ENCODE measurements at places on chromosomes 1 and 21.
A peak's percentile ranks its signal among the peaks of the same experiment; 100 is the strongest.

DNA sequence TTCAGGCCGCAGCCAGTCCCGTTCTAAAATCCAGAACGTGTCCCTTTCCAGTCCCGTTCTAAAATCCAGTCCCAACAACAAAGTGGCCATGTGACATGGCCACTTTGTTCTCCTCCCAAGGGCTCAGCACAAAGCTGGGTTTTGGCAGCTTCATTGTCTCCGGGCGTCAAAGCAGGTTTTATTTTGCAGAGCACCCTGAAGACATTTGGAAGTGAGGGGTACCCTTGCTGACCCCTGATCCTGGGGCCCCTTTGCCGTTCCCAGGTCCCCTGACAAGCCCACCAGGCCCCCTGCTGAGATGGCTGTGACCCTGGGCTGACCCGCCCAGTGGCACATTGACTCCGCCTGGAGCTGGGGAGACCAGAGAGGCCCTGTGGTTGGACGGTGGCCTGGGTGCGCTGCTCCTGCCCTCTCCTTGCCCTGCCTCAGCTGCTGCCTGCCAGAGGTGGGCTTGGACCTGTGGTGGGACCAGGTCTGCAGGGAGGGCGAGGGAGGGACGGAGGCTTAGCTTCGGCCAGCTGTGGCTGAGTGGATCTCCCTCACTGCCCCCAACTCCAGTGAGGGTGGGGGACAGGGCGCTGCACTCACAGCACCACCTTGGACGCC is 4.3 kb downstream of the PFKL start:
- no peak for DNase-seq

- no peak for DNase-seq
Observed at GRCh38 chr1:166122873-166123466, 43.8 kb downstream of the FAM78B start.

- DNase-seq = no peak
Observed at GRCh38 chr21:24938573-24938972, 668.7 kb downstream of the MRPL39 start.

GRCh38 chr1:156233426-156234127 is 8.4 kb upstream of the BGLAP start:
- DNase-seq = no peak

DNA sequence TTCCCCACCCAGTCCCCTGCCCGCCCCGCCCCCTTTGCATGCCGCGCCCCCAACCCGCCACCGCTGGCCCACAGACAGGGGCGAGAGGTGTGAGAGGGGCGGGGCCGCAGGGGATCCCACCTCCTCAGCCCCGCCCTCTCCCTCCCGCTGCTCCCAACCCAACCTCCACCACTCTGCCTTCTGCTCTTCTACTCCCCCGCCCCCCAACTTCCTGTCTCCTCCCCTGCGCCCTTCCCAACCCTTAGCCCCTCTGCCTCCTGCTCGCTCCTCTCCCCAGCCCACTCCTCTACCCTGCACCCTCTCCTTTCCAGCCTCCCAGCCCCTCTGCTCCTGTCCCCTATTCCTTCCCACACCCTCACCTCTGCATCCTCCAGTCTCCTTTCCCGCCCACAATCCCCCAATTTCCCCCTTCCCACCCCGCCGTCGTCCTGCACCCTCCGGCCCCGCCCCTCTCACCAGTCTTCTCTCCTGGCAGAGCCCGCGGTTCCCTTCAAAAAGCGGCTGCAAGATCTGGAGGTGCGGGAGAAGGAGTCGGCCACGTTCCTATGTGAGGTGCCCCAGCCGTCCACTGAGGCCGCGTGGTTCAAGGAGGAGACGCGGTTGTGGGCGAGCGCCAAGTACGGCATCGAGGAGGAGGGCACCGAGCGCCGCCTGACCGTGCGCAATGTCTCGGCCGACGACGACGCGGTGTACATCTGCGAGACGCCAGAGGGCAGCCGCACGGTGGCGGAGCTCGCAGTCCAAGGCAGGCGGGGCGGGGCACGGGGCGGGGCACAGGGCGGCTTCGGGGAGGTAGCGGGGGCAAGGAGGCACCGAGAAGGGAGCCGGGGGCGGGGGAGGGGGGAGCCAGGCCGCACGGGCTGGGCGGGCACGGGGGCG is 5.4 kb downstream of the OBSCN start:
- peak; percentile 66 for DNase-seq

GRCh38 chr21:28444557-28444956 is 548.1 kb downstream of the LTN1 start:
- DNase-seq = no peak

- no peak for DNase-seq
Observed at GRCh38 chr1:38129473-38129872, 82.9 kb upstream of the POU3F1 start.

DNA sequence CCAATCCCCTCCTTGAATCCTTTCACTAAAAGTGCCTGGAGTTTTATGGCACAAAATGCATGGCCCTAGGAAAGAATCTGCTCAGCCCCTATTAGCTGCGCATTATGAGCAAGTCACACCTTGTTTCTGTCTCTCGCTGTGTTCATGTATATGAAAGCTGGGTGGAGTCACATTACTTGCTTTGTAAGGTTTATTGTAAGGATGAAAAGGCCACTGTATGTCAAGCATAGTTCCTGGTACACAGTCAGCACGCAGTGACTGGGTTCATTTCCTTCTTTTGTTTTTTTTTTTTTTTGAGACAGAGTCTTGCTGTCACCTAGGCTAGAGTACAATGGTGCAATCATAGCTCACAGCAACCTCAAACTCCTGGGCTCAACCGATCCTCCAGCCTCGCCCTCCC is 6.7 kb upstream of the SLC9A1 start:
- no peak for DNase-seq

GRCh38 chr21:25898671-25899070 is 163.9 kb downstream of the GABPA start:
- DNase-seq = no peak

DNA sequence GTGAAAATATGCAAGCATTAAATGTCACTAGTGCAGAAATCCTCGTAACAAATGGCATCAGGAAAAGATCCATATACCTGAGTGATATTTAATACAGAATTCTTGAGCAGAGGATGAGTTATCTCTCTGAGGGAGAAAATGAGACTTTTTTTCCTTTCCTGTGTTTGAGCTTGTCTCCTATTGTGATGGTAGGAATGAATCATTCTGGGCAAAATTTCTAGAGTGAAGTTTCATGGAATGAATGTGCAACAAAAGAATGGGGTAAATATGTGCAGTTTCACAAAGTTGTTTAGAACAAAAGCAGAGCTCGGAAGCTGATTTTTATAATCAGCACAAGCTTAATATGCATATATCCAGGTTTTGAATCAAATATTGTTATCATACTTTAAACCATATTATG is 4.6 kb downstream of the CTPS1 start:
- no peak for DNase-seq

DNA sequence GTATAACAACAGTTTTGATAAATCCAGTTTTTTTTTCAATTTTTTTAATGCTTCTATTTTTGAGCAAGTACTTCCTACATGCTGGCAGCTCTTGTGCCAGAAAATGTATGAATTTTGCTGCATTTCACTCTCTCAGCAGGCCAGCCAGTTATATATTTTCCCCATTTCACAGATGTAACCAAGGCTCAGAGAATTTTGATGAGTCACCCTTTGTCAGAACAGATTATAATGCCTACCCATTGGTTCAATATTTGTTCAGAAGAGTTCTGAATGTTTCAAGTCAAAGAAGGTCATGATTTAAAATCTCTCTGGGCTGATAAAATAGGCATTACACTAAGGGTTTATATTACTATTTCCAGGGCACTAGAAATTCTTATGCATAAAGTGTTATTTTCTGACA is 452.2 kb downstream of the RWDD3 start:
- no peak for DNase-seq

DNA sequence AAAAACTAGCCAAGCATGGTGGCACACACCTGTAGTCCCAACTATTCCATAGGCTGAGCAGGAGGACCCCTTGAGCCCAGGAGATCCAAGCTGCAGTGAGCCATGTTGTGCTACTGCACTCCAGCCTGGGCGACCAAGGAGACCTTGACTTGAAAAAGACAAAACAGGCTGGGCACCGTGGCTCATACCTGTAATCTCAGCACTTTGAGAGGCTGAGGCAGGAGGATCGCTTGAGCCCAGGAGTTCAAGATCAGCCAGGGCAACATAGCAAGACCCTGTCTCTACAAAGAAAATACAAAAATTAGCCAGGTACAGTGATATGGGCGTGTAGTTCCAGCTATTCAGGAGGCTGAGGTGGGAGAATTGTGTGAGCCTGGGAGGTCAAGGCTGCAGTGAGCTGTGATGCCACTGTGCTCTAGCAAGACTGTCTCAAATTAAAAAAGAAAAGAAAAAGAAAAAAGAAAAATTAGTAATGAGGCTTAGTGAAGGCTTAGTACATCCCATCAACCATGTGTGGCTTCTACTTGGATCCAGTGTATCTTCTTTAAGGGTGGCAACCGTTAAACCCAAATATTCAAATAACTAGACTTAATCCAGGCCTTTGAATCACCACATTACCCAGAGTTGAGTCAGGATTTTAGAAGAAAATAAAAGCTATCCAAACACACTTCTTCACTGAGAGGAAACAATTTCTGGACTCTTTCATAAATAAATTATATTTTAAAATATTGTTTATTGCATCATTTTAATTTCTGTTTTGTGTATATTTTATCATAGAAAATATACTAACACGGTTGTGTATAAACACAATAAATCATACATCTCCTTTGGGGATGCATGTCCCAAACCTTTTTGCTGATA is 74.3 kb upstream of the RAB4A start:
- DNase-seq = no peak

GRCh38 chr1:112337028-112337531 is 58.9 kb upstream of the CTTNBP2NL start:
- DNase-seq = no peak

- no peak for DNase-seq
Observed at GRCh38 chr1:48115835-48116234, 106.7 kb upstream of the SLC5A9 start.

DNA sequence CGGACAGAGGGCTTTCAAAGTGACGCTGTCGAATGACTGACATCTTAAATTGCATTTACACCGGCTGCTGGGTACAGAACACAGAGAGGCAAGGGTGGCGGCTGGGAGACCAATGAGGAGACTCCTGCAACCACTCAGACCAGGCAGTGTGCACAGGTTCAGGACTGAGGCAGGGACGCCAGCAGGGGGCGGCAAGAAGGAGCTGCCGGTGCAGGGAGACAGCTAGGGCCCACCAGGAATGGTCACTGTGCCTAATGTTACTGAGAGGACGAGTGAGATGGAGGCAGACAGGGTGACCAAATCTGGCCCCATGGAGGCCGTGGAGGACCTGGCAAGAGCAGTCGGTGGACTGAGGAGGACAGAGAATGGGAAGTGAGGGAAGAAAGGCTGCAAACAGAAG is 23.5 kb downstream of the GLIS1 start:
- DNase-seq = no peak

DNA sequence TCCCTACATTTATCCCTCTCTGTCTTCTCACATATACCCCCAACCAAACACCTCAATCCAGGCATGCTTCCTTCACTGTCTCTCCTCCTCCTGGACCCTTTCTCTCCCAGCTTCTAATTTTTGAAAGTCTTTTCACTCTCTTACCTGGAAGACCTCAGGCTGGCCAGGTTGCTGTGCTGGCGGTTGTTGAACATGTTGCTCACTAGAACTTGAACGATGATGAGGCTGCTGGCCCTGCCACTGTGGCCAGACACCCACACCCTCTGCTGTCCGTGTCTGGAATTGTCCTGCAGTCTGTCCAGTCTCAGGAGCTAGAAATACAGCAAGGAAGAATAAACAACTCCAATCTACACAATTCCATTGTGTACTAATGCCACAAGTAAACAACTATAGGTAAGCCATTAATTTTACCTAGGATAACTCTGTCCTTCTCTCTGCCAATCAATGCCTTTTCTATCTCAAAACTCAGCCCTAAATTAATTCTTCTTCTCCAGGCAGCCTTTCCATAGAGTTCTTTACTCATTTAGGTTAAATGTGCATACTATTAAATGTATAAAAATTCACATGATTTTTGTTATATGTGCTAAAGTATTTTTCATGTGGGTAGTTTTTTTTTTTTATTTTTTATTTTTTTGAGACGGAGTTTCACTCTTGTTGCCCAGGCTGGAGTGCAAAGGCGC is 5.1 kb upstream of the CTSK start:
- no peak for DNase-seq

GRCh38 chr1:24348196-24348595 is 29.0 kb downstream of the GRHL3 start:
- no peak for DNase-seq

DNA sequence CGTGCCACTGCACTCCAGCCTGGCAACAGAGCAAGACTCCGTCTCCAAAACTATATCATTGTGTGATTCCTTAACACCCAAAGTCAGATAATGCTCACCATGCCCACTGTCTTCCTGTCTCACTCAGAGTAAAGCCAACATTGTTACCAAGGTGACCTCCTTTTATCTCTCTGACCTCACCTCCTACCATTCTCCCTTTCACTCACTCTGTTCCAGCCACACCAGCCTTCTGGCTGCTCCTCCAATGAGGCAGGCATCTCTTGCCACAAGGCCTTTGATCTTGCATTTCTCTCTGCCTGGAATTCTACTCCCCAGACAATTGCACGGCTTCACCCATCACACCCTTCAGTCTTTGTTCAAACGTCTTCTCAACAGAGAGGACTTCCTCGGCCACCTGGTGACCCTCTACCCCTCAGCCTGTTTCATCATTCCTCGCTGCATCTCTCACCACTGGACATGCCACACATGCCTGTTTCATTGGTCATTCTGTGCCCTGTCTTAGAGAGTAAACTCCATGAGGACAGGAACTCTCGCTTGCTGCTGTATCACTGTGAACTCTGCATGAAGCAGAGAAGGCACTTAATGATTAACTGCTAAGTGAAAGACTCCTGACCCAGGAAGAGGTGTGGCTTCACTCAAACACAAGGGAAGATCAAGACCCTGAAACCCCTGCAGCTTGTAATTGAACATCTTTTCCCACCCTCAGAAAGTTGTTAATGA is 67.1 kb upstream of the CAPZB start:
- DNase-seq = no peak

- no peak for DNase-seq
Observed at GRCh38 chr1:203265541-203265940, 36.1 kb upstream of the CHIT1 start.

DNA sequence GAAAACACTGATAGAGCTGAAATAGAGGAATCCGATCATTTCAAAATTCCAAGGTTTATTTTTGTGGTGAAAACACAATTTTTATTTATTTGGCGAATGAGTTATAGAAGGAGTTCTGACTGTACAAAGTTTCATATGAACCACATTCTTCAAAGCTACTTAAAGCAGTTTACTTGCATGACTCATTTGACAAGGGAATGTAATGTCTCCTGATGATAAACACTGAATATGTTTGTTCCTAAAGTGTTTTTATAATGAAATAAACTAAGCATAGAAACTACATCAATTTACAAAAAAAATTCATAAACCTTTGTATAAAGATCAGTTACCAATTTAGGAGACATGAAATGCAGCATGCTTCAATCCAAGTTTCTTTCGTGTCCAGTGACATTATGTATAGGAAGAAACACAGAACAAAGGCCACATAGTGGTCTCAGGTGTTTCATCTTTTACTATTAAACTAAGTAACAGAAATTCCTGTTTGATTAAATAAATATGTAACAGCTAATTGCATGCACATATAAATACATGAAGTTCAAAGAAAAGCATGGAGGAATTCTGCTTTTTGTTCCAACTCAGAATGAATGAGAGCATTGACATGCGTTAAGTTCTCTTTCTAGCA is 2.5 kb downstream of the PRKACB start:
- no peak for DNase-seq

Data from SK-N-MC (cell line).